ENCODE measurements at places on chromosomes 2 and 18.
A peak's percentile ranks its signal among the peaks of the same experiment; 100 is the strongest.

DNA sequence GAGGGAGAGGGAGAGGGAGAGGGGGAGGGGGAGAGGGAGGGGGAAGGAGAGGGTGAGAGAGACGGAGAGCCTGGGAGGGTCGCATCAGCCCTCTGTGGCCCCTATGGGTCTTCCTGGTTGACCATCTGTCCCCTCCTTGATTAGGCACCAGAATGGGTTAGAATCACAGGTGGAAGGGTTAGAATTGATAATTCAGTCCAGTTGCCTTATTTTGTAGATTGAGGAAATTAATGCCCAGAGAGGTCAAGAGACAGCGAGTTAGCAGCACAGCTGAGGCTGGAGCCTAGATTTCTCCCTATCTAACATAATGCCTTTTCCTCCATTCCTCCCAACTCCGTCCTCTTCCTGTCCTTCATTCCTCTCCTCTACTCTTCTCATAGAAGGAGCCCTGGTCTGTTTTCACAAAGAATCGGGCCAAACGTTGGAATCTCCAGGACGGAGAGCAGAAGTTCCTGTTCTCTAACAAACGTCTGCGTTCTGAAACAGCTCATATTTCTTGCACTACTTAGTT is 338 bp upstream of the THUMPD2 start:
- no peak for DNase-seq

- no peak for DNase-seq
These were observed 166.4 kb upstream of the MGAT5 start for GRCh38 chr2:134087371-134087921.

DNA sequence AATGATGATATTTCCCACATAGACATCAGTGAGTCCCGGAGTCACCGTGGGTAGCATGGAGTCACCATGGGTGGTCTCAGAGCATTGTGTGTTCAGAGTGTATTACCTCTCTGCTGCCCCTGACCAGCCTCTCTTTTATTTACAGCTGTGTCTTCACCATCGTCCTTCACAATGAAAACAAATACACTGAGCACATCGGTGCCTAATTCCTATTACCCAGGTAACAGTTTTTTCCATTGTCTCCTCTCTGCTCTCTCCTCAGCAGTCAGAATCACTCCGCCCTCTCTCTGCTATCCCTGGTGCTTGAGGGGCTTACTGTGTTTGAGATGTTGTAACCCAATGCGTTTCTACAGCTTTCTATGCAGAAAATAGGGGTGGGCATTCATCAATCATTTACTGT is 361.5 kb upstream of the RAB12 start:
- no peak for DNase-seq

DNA sequence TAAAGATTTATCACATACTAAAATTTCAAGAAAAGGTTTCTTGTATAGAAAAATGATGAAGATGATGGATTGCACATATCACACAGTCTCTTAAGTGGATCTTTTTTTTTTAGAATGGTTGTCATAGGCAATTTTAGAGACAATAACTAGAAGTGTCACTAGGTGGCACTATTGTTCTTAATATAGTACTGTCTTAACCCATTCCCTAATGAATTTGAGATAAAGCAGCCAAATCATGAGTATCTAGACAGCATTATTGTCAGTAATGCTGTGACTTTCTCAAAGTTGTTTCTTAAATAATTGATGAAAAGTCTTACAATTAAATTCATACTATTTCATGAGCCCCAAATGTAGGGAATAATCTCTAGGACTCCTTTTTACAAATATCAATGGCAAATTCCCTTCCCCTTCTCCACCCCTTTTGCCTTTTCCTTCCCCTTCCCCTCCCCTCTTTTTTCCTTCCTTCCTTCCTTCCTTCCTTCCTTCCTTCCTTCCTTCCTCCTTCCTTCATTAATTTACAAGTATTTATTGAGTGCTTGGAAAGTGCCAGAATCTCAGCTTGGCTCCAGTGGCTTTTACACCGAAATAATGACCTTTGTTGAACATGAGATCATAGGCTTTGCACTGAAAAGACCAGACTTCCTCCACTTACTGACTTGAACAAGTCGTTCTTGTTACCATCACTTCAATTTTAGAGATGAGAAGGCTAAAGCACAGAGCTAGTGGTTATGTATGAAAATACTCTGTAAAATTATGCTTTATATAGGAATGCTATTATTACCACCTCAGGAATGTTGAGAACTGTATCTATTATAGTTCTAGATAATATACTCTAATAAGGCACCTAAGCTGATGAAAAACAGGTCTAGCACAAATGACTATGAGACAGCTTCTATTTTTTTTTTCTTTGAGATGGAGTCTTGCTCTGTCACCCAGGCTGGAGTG is 19.8 kb downstream of the MYL12B start:
- DNase-seq, result peak; percentile 86

- DNase-seq, result no peak
These were observed 99.3 kb downstream of the ROCK1 start for GRCh38 chr18:21012308-21012707.

- DNase-seq, result no peak
These were observed 40.8 kb upstream of the PTMA start for GRCh38 chr2:231667496-231667895.

DNA sequence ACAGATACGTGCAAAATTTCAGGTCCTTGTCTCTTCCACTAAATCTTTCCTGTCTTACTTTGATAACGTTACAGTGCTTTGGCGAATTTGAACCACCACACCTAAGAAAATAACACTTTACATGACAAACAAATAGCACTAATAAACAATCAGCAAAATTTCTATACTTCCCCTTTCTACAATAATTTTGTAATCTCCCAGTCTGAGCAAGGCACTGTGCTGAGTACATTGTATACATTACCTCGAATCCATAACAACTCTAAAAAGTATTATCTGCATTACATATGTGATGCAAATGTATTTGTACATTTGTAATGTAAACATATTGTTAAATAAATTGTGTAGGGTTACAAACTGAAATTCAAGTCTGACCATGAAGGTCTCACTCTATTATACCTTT is 49.9 kb downstream of the RTN4 start:
- no peak for DNase-seq

GRCh38 chr2:199607914-199608313 is 150.2 kb upstream of the SATB2 start:
- no peak for DNase-seq

DNA sequence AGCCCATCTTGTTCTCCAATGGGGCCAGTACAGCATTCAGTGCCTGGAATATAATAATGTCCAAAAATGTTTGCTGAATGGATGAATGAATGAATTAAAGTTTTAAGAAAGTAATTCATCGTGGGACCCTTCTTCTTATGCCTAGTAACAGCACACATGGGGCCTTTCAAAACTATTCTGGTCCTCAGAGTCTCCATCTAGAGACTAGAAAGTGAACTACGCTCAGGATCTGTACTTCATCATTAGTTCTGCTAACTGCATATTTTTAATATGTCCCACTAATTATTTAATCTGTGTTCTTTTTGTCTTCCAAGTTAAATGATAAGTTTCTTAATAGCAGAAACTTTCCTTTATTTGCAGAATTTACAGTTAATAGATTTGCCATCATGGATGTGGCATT is 172.5 kb downstream of the SMAD2 start:
- DNase-seq, result no peak

DNA sequence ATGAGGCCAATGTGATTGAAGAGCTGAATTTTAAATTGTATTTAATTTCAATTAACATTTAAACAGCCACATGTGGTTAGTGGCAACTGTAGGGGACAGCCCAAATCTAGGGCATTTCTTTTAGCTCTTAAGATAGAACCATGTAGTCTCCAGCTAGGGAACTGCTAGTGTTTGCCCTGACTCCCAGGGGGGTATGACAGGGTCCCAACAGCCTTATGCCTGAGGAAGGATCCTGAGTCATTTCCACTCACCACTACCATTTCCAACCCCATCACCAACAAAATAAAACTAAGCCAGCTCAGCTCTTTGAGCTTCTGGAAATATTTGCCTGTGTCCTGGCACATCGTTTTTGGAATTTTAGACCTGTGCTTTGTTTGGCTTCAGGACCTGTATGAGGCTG is 13.7 kb upstream of the GMCL1 start:
- DNase-seq, result no peak
